Left lung (tissue), 14 donors: ENCODE measurements at places on chromosomes 12 and 14. TPM values are rescaled to one million over a fixed set of nuclear protein-coding genes. Genes with fewer than 3 reads are reported as not detected.

DNA sequence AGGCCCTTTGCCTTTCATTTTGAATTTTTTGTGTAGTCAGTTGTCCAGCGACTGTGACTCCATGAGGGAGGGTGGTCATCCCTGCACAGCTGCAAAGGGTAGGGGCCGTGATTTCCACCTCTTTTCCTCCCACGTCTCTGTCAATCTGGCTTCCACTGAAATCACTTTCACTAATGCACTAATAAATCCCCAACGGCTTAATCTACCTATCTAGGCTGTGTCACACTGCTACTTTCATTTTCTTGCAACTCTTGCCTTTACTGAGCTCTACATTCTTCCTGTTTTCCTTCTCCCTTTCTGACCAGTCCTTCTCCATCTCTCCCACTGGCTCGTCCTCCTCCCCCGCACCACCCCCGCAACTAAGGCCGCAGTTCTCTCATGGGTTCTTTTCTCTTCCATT lies 212.3 kb upstream of the FOXN3 start:
- no peak for DNase-seq

DNA sequence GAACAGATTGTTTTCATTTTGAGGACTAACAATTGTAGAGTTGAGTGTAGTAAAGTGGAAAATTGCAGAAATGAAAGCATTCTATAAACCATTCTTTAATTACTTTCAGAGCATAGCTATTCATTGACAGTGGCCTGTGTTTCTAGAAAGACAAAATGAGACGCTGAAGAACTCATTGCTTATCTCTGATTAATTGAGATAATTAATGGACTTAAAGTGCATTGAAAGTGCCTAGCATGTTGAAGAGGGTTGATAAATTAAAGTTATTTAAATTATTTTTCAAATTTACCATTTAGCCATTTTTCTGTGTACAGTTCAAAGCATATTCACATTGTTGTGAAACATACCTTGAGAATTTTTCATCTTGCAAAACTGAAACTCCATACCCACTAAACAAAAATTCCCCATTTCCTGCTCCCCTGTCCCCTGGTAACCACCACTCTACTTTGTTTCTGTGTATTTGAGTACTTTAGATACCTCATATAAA lies 57.4 kb downstream of the DAAM1 start:
- no peak for DNase-seq

GRCh38 chr14:102899516-102899900 lies 23.0 kb upstream of the AMN start:
- no peak for DNase-seq

DNA sequence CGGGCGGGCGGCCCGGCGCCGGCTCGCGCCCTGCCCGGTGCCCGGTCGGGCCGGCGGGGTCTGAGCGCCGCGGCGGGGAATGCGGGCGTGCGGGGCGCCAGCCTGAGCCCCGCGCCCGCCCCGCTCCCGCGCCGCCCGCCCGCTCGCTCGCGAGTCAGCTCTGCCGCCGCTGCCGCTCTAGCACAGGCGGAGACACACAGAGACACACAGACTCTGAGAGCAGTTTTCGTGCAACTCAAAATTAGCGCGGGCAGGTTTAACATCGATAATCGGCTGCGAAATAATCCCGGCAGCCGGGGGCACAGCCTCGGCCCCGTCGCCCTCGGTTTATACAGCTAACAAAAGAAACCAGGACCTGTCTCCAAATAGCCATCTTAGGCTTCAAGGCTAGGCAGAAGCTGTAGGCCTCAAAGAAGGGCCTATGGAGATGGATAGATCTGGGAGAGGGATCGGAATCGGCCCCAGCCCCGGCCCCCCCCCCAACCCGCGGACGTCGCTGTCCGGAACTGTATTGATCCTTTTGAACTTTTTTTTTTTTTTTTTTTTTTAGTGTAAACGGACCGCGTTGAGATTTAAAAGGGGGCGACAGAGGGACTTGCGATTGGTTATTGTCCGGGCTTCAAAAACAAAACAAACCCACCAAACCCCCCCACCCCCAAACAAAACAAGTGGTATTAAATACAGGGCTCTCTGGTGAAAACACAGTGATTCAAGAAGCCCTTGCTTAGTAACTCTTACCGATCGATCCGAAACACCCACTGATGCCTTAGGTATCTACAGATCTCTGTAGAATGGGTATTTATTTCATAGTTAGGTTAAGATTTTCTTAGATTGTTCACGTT lies 1.1 kb downstream of the ARID2 start:
- peak; percentile 42 for DNase-seq

GRCh38 chr12:80625901-80626300 lies 81.5 kb upstream of the MYF6 start:
- DNase-seq: no peak

GRCh38 chr12:53677800-53678148 lies 1.9 kb upstream of the ATP5MC2 start:
- no peak for DNase-seq

GRCh38 chr12:10926269-10926668 lies 2.8 kb upstream of the PRH2 start:
- DNase-seq: no peak

The ITGB7 gene
- polyA plus RNA-seq: 2.8 TPM

The TNFAIP2 gene
- 38.4 TPM for polyA plus RNA-seq

The TMPRSS12 gene
- 0.08 TPM for polyA plus RNA-seq

The AICDA gene
- polyA plus RNA-seq: not detected
